ENCODE measurements at places on chromosomes 2 and 18.

GRCh38 chr2:75464348-75464946, 96.3 kb downstream of the EVA1A start:
- DNase-seq = no peak

DNA sequence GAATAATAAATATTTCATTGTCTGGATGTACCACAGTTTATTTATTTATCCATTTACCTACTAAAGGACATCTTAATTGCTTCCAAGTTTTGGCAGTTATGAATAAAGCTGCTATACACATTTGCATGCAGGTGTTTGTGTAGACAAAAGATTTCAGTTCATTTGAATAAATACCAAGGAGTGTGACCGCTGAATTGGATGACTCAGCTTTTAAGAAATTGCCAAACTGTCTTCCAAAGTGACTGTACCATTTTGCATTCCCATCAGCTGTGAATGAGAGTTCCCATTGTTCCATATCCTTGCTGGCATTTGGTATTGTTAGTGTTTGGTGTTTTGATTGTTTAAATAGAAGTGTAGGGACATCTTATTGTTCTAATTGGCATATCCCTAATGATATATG, 36.2 kb upstream of the FMNL2 start:
- no peak for DNase-seq

GRCh38 chr18:49510393-49511115, 23.5 kb upstream of the C18orf32 start:
- DNase-seq = peak; percentile 41

DNA sequence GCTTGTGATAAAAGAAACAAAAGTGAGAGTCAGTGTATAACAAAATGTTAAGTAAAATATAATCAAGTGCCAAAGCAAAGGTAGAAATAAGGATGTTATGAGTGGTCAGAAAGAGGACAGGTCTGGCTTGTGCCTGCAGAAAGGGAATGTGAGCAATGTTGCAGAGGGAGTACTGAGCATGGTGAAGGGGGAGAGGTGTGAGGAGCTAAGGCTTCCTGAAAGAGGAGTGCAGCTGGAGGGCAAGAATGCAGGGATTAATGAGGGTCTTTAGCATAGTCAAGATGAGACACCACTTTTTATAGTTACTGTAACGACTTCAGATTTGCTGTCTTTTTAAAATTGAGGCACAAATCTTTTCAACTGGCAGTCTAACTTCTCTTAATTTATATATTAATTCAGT, 22.0 kb upstream of the FIGN start:
- no peak for DNase-seq

- DNase-seq = no peak
Measured at GRCh38 chr2:103161456-103162289, 399.8 kb downstream of the TMEM182 start.

- DNase-seq = no peak
Measured at GRCh38 chr2:85490861-85491755, 47.9 kb upstream of the MAT2A start.

GRCh38 chr18:498931-499775, 1.3 kb downstream of the COLEC12 start:
- no peak for DNase-seq

DNA sequence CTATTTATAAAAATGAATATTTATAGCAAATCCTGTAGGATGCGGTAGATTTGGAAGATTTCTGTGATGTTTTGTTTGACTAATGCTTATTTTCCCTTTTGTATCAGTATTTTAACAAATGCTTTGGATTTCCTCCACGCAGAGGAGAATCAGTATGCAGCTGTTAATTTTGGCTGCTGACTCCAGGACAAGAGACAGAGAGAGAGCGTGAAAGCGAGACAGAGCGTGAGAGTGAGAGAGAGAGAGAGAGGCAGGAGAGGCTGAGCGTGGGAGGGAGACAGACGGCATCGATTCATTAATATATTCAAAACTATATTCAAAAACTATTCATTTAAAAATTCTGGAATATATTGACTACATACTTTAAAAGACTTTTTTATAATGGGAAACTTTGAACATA, 62.5 kb downstream of the RRM2 start:
- DNase-seq = no peak

DNA sequence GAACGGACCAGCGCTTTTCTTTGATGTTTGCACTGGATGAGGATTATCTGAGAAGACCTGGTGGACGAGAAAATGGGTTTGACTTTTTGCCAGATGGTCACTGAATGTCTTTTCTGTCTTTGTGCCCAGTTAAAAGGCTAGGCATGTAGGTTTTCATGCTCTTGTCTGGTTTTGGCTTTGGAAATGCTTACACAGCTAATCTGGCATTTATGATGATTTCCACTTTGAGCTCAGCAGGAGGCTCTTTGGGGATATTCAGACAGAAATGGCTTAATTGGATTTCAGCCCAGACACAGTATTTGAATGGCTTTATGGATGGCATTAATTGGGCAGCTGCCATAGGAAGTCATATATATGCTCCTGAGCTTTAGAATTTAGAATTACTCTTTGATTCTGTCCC, 59.6 kb downstream of the NCK2 start:
- DNase-seq = no peak

DNA sequence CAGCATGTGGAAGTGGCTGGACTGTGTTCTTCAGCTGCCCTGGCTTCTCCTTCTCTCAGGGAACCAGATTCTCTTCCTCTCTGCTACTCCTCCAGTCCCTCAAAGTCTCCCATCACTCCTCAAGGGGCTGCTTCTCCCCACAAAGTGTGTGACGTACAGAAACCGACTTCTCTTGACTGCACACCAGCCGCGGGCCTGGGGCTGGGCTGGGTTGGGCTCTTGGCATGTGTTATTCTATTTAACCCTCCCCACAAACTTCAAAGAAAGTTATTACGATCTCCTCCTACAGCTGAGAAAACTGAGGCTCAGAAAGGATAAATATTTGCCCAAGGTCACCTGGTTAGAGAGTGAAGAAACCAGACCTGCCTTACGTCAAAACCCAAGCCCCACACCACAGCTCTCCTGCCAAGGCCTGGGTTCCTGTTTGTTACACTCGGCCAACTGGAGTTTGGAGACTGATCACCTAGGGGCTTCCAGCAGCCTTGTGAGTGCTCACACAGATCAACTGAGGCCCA, 269.0 kb downstream of the TFCP2L1 start:
- no peak for DNase-seq

GRCh38 chr2:197204519-197205250, 105.9 kb downstream of the ANKRD44 start:
- DNase-seq = no peak

DNA sequence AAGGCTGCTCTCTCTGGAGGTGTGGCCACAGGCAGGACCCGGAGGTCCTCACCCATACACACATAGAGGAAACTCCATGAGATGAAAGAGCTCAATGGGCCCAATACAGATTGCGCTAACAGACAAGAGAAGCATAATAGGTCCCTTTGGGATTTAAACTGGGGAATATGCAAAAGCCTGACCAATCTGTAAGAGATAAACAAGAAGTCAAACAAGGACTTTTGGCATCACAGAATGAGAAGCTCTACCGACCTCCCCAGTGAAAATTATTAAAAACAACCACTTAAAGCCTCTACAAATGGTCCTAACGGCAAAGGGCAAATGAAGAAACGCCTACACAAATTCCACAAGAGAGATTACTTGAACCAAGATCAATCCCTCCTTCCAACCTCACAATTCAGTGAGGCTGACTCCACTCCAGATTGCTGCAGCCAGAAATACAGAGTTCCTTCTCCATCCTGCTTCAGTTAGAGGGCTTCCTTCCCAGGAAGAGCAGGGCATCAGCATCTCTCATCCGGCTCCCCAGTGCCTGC, 10.8 kb downstream of the IWS1 start:
- DNase-seq = no peak

GRCh38 chr2:33451825-33452224, 24.6 kb upstream of the RASGRP3 start:
- DNase-seq = no peak

DNA sequence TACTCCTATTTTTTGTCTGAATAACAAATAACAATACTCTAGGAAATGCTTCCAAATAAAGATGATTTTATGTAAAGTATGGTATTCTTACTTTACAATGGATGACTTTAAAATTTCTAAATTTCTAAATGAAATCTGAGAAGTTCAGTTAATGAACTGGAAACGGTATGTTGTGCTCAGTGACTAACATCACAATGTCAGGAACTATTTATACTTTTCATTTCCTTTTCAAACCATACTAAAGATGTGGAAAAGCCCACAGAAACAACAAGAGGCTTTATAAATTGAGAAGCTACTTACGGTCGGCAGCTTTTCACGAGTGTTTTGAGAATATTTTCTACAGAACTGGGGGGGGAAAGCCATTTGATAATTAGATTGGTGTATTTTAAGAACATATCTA, 31.1 kb downstream of the PSME4 start:
- no peak for DNase-seq

- DNase-seq = no peak
Measured at GRCh38 chr18:25915907-25916306, 174.5 kb downstream of the SS18 start.

GRCh38 chr18:70036771-70037347, 89.2 kb upstream of the CD226 start:
- no peak for DNase-seq

GRCh38 chr2:128982001-128982400, 663.3 kb upstream of the HS6ST1 start:
- DNase-seq = no peak

GRCh38 chr2:106339609-106340008, 128.6 kb downstream of the RGPD3 start:
- no peak for DNase-seq

DNA sequence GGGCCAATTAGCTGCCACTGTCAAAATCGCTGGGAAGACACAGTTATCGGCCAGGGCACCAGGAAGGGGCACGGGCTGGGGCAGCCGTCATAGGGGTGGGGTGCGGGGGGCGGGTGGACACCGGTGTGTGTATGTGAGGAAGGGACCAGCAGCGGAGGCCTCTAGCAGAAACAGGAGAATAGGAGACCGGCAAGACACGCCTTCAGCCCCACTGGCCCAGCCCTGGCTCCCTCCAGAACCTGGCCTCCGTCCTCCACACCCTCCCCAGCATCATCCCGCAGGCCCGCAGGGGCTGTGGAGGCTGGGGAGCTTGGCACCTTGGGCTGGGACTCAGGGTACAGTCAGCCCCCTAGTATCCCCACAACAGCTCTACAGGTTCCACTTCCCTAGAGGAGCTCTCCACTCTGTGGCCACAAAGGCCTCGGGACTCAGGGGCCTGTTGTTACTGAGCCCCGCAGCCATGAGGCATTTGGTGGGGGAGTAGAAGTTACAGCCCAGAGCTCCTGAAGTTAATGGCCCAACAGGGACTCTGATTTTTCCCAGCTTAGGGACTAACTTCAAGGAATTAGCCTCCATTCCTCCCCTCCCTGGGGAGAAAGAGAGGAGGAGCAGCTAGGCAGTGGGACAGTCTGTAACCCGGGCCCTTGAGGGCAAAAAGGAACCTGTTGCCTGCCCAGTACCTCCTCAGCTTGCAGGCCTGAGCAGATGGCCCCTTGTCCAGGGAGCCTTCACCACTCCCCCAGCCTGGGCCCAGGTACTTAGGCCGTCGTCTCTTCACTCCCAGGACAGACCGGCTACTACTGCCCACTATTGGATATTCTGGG, 19.9 kb downstream of the SH2D6 start:
- no peak for DNase-seq

- no peak for DNase-seq
Measured at GRCh38 chr18:46321955-46322354, 217.8 kb downstream of the HAUS1 start.
